ENCODE measurements at places on chromosomes 1 and 21. TPM values are rescaled to one million over a fixed set of nuclear protein-coding genes. Genes with fewer than 3 reads are reported as not detected.

DNA sequence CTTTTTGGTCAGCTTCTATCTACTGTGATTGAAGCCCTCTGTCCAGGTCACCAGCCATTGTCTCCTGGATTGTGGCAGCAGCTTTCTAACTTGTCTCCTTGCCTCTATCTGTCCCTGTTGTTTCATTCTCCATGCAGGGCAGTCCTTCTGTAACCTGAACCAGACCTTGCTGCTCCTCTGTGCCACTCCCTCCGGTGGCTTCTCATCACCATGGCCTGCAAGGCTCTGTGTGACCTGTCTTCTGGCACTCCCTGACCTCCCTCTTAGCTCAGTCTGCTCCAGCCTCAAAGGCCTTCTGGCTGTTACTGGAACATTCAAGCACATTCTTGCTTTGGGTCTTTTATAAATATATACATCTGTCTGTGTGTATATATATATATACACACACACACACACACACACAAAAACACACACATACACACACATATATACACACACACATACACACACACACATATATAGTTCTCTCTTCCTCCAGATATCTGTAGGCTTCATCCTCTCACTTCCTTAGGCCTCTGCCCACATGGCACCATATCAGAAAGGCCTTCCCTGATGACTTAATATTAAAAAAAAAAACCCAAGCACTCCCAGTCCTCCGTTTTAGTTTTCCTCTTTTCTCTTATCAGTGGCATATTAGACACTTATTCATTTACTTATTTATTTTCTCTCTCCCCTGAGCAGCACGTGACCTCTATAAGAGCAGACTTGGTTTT, 21.2 kb upstream of the JUN start:
- no peak for DNase-seq

- no peak for DNase-seq
Measured at GRCh38 chr1:6093071-6093470, 47.4 kb downstream of the KCNAB2 start.

GRCh38 chr1:203136409-203137042, 9.0 kb downstream of the ADORA1 start:
- DNase-seq: no peak

The LY9 gene
- total RNA-seq: 46.4 TPM

DNA sequence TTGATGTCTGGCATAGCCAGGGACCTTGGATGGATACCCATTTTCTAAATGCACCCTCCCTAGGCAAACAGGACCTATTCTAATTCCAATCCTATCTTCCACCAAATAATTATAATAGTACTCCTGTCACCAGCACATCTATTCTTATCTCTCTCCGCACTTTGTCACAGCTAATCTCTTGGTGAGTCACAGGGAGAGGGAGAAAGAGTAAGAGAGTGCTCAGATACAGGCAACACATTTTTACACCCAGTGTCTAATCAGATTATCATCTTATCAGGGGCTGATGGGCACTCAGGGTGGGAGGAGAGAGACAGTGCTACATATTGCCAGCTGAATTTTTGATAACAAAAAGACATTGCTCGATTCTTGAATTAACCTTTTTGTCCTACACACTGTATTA, 275.0 kb upstream of the BEND5 start:
- no peak for DNase-seq

GRCh38 chr1:232883992-232884661, 66.3 kb upstream of the NTPCR start:
- no peak for DNase-seq

DNA sequence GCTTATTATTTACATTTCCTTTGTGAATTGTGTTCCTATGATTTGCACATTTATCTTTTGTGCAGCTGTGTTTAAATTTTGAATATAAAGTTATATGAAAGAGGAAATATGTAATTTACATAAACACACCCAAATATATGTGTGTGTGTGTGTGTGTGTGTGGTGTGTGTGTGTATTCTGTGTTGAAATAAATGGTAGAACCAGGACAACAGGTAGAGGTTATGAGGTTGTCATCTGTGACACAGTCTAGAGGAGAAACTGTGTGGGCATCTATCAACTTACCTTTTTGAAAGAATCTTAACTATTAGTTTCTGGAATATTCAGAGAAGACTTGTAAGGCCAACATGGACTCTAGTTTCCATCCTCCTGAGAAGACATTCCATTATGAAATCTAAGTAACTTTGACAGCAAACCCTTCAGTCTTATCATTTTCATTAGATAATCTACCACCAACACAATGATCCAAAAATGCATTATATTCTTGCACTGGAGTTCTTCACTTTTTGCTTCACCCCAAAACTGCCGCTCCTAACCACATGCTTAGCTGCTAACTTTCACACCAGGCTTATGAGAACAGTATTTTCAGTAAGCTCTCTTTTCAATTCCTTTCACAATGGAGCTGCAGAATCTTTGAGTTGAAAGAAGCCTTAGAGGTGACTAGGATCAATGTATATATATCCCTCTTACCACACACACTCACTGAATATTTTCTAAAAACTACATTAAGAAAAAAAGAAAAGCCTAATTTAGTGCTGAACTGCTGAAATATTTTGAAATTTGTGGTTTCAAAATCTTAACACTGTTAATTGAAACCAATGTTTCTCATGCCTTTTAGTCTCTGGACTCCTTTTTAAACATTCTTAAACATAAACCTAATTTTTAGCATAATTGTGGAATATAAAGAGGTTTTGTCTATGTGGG, 21.8 kb downstream of the PTPRC start:
- DNase-seq: no peak

GRCh38 chr1:3896396-3897000, 3.6 kb downstream of the C1orf174 start:
- no peak for DNase-seq

- no peak for DNase-seq
Measured at GRCh38 chr1:52237430-52237829, 95.5 kb downstream of the ZFYVE9 start.

DNA sequence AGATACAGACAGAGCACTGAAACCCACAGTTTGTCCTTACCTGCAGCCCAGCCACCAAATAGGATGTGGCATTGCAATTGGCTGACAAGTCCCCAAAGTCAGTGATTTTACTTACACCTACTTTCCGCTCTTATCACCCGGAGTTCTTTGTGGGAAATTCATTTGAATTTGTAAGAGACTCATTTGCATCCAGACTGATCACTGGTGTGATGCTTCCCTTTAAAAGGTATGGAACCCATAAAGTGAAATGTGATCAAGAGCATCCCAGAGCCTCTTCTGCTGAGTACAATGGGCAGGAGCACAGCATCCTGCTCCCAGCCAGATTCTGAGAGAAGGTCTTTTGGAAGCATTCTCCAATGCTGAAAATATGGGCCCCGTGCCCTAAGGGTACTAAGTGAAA, 161.4 kb downstream of the DAB1 start:
- DNase-seq: no peak

- DNase-seq: no peak
Measured at GRCh38 chr21:32976791-32977190, 48.9 kb upstream of the OLIG2 start.

The TNFSF18 gene
- total RNA-seq: not detected

GRCh38 chr1:9455487-9456234, 83.6 kb upstream of the SLC25A33 start:
- peak; percentile 66 for DNase-seq

DNA sequence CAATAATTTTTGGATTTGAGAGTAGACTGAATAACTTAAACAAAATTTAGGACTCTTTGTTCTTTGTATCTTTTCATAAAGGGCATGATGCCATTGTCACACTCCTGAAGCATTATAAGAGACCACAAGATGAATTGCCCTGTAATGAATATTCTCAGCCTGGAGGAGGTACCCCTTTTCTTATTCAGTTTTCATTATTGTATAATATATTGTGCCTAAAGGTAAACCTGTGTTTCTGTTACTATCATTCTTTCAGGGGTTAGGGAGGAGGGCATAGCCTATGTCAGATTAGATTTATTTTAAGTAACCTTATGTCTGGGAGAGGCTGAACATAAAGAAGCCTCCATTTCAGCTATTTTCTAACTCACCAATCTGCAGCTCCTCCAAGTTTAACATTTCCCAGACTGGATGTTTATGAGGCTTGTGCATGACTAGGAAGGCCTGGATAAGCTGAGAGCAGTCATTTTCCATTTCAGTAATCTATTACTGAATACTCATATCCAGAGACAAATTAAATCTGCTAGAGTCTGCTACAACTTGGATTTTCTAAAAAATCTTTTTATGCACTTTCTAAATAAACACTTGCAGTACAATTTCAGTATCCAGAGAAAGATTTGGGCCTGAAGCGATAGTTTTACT, 132.1 kb downstream of the TNNI3K start:
- no peak for DNase-seq

GRCh38 chr1:33949570-33949969, 85.7 kb downstream of the HMGB4 start:
- DNase-seq: no peak

DNA sequence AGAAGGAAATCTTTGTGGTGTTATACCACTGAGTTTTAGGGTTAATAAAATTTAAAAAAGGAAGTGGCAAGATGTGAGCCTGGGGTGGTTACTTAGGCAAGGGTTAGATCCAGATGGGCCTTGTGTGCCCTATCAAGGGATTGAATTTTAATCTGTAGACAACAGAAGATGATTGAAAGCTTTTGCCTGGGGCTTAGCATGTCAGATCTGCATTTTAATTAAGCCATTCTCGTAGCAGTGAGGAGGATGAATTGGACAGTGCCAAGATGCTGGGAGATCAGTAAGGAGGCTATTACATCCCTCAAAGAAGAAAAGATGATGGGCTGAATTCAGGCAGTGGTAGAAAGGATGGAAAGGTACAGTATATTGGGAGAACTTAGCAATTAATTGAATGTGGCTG, 42.3 kb downstream of the HMGB4 start:
- no peak for DNase-seq

The CRYBG2 gene
- 4.3 TPM for total RNA-seq

DNA sequence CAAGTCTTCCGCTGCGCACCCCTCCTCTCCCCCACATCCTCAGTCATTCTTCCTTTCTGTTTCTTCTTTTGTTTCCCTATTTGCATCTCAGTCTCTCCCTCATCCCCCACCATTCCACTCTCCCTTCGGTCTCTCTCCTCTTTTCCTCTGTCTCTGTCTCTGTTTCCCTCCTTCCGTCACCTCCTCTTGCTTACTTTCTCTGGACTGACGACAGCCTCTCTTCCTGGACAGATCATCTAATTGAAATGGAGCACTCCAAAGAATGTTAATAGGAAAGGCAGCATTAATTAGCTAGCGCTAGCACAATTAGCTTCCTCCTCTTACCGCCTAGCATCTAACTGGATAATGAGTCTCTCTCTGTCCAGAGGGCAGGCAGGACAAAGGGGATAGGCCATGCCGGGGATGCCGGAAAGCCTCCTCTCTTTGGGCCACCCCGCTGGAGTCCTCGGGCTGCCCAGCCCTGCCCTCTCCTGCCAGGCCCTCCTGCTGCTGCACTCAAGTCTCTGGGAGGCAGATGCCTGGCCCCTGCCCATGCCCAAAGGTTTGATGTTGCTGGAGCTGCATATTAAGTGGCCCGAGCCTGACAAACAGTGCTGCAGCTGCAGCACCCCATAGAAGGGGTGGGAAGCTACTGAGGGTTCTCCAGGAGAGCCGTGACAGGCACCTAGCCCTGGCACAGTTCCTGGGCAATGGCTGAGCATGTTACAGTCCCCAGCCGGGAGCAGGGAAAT, 20.8 kb downstream of the DISP3 start:
- no peak for DNase-seq

The PRAMEF26 gene
- not detected for total RNA-seq

The HENMT1 gene
- 26.7 TPM for total RNA-seq

The OR2L8 gene
- total RNA-seq: not detected

GRCh38 chr1:41243079-41243385, 926 bp upstream of the SCMH1 start:
- DNase-seq: no peak

DNA sequence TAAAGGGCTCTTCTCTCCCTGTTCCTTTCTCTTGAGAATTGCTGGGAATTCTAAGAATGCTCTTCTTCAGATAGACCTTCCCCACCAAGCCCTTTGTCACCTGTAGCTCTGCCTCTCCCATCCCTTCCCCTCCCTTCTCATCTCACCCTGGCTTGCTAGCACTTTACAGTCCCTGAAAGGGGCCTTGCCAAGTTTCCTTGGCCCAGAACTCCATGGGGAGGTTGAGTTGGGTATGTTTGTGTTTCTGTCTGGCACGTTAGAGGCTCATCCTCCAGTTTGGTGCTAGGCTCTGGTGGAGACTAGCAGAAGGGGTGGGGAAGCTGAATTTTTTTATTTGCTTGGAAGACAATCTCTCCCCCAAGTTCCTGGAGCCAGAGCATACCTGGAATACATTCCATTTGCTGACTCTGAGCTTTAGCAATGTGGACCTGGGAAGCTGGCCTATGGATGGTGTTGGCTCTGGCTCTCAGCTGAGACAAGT, 4.9 kb downstream of the CGN start:
- DNase-seq: no peak

DNA sequence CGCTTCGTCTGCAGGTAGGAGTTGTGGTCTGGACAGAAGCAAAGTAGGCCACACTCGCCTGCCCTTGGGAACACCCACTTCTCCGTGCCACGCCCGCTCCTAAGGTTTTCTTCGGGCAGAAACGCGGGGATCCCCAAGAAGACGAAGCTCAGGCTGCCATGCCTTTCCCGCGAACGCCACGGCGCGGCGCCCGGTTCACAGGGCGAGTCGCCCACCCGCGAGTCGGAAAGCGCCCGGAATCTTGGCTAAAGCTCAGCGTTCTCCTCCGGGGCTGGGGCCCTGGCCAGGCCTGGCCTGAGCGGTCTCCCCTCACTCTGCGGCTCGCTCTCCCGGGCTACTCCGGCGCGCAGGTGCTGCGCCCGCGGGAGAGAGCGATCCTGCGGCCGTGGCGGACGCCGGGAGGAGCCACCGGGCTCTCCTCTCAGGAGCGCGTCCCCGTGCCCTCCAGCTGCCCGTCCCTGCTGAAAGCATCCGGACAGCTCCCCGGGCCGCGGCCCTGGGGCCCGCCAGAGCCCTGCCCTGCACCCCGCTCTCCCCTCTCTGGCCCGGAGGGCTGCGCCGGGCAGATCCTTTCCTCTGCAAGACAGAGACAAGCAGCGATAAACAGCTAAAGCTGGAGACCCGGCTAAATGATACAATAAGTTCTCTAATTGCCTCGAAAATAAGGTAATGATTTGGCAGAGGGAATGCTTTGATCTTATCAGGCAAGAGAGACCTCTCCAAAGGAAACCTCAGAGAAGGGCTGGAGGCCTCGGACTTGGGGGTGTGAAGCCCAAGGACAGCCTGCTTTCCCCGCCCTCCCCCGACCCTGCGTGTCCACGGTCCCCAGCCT, 6.7 kb upstream of the WNT2B start:
- DNase-seq: peak; percentile 58

The TAGLN2 gene
- total RNA-seq: 548 TPM

DNA sequence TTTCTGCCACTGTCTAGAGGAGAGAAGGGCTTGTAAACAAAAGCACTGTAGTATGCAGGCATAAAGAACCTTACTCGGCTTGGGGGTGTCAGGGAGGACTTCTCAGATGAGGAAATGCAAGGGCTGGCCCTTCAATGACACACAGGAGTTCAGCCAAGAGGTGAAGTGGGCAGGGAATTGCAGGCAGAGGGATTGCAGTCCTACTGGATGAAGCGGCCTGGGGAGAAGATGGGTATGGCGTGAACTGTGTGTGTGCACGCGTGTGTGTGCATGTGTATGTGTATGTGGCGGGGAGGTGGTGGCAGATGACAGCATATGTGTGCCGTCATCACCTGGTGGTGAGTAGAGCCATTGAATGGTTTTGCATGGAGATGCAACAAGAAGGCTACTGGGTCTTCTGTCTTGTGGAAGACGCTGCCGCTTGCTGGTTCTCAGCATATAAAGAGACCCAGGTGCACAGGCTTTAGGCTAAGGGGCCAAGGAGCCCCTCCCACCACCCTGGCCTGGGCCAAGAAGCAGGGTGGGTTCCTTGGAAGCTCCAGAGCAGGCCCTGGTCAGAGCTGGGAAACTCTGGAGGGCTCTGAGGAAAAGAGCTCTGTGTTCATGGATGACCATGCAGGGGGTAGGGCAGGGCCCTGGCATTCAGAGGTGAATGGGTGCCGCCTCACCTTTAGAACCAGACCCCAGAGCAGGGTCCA, 4.1 kb upstream of the EPS8L3 start:
- no peak for DNase-seq

Data from activated CD4-positive, alpha-beta memory T cell treated with anti-CD3 and anti-CD28 coated beads, Interleukin-2, amount 10 ng/mL, durations not matched to agents 7 days and 5 days (primary cell).